NCI-H1092 treated with DMSO at 0.1 percent for 48 hours (cell line): ENCODE measurements at places on chromosomes 3 and 15.
A peak's percentile ranks its signal among the peaks of the same experiment; 100 is the strongest.

- DNase-seq: no peak
Observed at GRCh38 chr3:134235577-134236076, 15.0 kb downstream of the RYK start.

GRCh38 chr3:157572559-157573270, 69.5 kb upstream of the VEPH1 start:
- DNase-seq: peak; percentile 36

GRCh38 chr3:123138839-123139444, 62.8 kb upstream of the SEC22A start:
- no peak for DNase-seq

- peak; percentile 50 for DNase-seq
Observed at GRCh38 chr3:169041677-169042171, 621.8 kb downstream of the MECOM start.

DNA sequence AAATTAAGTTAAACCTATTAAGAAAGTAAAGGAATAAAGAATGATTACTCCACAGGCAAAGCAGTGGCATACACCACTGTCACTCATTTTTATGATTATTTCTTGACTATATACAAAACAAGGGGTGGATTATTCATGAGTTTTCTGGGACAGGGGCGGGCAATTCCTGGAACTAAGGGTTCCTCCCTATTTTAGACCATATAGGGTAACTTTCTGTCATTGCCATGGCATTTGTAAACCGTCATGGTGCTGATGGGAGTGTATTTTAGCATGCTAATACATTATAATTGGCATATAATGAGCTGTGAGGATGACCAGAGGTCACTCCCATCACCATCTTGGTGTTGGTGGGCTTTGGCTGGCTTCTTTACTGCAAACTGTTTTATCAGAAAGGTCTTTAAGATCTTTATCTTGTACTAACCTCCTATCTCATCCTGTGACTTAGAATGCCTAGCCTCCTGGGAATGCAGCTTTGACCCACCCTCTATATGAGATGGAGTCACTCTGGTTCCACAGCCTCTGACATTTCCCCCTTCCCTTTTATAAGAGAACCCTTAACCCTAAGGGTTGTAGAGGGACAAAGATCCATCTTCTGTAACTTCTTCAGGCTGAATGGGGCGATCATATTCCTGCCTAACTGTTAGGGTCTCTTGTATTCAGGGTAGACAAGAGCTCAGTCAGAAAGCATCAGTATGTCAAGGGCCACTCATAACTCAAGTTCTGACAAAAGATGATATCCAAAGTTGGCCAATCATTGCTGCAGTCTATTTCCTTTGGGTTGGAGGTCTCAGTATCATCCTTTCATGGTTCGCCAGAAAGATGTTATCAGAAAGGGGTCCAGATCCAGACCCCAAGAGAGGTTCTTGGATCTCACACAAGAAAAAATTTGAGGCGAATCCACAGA, 79.5 kb upstream of the LIPC start:
- no peak for DNase-seq

- DNase-seq: no peak
Observed at GRCh38 chr15:63372753-63373152, 8.9 kb downstream of the CA12 start.

- no peak for DNase-seq
Observed at GRCh38 chr15:47900751-47901150, 183.4 kb downstream of the SEMA6D start.

DNA sequence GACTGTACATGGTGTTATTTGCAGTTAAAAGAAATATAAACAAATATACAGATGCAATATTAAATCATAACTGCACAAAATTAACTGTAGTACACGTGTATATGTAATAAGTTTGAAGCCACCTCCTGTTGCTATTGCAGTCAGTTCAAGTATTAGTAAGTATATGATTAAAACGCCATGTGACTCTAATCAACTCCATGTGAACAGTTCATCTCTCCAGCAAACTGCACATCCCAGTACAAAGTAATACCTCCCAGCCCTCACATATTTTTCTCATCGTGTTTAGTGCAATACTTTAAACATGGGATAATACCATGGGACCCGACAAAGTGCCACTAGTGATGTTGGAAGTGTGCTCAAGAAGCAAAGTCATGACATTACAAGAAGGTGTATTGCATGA, 34.6 kb downstream of the PDCD10 start:
- DNase-seq: no peak

GRCh38 chr3:184637705-184638104, 74.2 kb downstream of the MAGEF1 start:
- no peak for DNase-seq

DNA sequence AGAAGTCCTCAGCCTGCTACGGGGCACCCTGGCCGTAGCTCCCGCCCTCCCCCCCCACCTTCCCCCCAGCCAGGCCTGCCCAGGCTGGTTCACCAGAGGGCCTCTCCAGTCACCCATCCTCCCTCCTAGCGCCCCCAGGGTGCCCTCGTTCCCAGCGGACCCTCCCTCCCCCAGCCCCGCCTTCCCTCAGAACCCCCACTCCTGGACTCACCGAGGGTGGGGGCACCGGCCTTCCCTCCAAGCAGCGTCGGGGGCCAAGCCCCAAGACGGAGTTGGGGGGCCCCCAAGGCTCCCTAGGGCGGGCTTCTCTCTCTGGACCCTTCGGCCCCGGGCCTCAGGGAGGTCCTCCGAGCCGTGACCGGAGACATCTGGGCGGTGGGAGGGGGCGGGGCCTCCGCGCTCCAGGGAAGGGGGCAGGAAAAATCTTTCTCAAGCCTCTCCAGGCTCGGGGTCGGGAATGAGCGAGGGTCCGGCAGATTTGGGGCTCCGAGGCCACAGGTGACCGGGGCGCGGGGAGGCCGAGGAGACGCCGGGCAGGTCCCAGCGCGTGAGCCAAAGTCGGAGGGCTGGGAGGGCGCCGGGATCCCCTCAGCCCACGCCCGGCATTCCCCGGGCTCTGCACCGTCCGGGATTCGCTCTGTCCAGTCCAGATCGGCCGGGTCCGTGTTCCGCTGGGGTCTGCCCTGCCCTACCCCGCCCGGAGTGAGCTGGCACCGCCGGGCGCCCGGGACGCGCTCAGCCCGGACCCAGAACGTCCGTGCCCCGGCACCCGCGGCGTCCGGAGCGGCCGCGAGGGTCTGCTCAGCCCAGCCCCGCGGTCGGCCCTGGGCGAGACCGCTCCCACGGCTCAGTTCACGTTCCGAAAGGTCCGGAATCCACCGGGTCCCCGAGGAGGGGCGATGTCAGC, 999 bp downstream of the INSYN1 start:
- no peak for DNase-seq

DNA sequence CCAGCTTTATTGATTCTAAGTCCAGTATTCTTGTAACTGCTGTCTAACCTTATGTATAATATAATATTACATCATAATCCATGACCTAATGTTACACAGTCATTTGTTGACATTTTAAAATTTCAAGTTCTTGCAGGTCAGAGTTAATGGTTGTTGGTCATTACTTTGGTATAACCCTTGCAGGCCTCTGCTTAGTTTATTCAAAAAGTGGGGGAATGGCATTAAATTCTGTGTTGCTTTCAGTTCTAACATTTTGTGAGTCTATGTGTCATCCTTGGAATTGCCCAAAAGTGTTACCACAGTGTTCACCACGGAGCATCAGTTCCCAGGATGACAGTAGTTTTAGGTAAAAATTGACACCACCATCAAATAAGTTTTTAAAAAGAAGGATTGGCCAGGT, 174.8 kb upstream of the BCL6 start:
- DNase-seq: no peak

DNA sequence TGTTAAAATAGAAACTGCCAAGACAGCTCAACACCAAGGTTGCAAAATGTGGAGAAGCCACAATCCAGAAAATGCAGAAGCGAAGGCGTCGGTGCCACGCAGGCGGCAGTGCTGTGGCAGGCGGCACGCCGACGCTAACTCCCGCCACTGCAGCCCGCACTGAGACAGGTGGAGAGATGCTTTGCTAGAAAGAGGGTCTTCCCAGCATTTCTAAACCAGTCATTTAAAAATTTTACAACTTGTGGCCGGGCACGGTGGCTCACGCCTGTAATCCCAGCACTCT, 23.2 kb downstream of the CYFIP1 start:
- DNase-seq: no peak

- DNase-seq: no peak
Observed at GRCh38 chr3:29605845-29606244, 325.0 kb downstream of the RBMS3 start.

- no peak for DNase-seq
Observed at GRCh38 chr15:51060030-51060673, 34.6 kb downstream of the TNFAIP8L3 start.

DNA sequence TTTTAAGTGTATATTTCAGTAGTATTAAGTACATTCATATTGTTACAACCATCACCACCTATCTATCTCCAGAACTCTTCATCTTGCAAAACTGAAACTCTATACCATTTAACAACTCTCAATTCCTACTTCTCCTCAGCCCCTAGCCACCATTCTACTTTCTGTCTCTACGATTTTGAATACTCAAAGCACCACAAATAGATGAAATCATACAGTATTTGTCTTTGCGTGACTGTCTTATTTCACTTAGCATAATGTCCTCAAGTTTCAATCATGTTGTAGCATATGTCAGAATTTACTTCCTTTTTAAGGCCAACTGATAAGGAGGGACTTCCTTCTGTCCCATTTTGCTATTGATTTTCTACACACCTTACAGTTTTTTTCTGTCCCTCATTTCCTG, 593.3 kb downstream of the FHIT start:
- DNase-seq: no peak

- DNase-seq: no peak
Observed at GRCh38 chr3:34102288-34102687, 303.9 kb downstream of the PDCD6IP start.

GRCh38 chr15:78259232-78259631, 5.1 kb upstream of the DNAJA4 start:
- DNase-seq: no peak
